ENCODE measurements at places on chromosomes 4 and X.

GRCh38 chrX:123138473-123138872, 45.6 kb upstream of the GRIA3 start:
- no peak for DNase-seq

- DNase-seq: no peak
Measured at GRCh38 chrX:155218777-155219176, 2.5 kb downstream of the VBP1 start.

GRCh38 chr4:89899152-89899551, 4.5 kb downstream of the MMRN1 start:
- no peak for DNase-seq

DNA sequence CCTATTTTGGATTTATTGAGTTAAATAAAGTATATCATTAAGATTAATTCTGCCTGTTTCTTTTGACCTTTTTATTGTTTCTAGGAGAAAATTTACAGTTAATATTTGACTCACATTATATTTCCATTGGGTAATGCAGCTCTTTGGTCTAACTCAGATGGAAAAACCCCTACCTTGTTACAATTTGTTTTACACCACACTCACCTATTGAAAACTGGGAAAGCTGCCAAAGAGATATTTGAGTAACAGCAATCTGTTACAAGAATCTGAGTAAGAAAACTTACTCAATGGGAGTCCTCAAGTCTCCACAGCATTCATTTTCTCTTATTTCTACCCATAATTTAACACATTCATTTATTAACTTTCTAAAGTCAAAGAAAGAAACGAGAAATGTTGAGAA, 108.0 kb upstream of the TLL1 start:
- no peak for DNase-seq

DNA sequence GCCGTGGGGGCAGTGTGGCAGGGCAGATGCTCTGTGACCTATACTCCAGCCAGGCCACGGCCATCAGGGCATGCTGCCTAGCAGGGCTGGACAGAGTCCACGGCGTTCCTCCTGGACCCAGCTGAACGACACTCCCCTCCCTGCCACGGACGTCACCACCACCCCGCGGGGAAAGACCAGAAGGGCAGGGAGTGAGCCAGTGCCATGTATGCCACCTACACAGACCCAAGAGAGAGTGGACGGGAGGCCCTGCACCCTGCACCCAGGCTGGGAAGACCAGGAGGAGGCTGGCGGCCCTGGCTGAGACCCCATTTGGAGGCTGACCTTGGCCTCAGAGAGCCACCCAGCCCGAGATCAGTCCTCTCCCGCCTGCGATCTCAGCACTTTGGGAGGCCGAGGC, 101.9 kb downstream of the FAM53A start:
- no peak for DNase-seq

DNA sequence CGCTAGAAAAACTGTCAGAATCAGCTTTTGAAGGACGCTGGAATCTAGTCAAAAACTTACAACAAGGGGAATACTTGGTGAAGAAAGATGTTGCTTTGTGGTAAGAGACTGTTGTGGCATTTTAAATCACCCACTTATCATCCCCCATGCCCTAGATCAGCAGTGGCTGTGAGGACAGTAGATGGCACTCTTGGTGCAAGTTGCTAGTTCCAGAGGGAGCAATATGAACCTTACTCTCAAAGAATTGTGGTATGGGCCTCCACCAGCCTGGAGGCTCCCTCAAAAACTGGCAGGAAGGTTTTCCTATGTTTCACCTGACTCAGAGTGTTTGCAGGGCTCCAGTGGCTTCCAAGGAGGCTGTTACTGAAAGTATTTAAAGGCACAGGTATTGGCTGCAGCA, 37.7 kb upstream of the SLC16A2 start:
- DNase-seq: peak; percentile 0
